ENCODE measurements at places on chromosomes 5 and 9. TPM values are rescaled to one million over a fixed set of nuclear protein-coding genes. Genes with fewer than 3 reads are reported as not detected.

SOX30 gene
- total RNA-seq = not detected

GARNL3 gene
- 0.63 TPM for total RNA-seq

SHC3 gene
- 20.9 TPM for total RNA-seq

ISOC1 gene
- 9.9 TPM for total RNA-seq

ENC1 gene
- total RNA-seq = 14.5 TPM

STPG3 gene
- not detected for total RNA-seq

SPATA31D4 gene
- total RNA-seq = not detected

PIP5K1B gene
- not detected for total RNA-seq

SLC36A3 gene
- total RNA-seq = not detected

WDR31 gene
- 2.8 TPM for total RNA-seq

SH2D3C gene
- not detected for total RNA-seq

RNF224 gene
- total RNA-seq = 0.09 TPM

DOCK8 gene
- total RNA-seq = 0.32 TPM

ADGRD2 gene
- not detected for total RNA-seq

GADD45G gene
- total RNA-seq = 3.3 TPM

UGT3A1 gene
- total RNA-seq = not detected

NXNL2 gene
- 0.77 TPM for total RNA-seq

MAMDC2 gene
- total RNA-seq = 0.52 TPM

DAB2 gene
- total RNA-seq = 79.3 TPM

ERCC6L2 gene
- total RNA-seq = 78.5 TPM

HAVCR1 gene
- not detected for total RNA-seq

HAVCR2 gene
- total RNA-seq = 3.3 TPM

DNM1 gene
- total RNA-seq = 63.7 TPM

TLX3 gene
- total RNA-seq = not detected

IGFBPL1 gene
- total RNA-seq = not detected

ANKRD18A gene
- total RNA-seq = not detected

UAP1L1 gene
- total RNA-seq = 16.2 TPM

FLT4 gene
- 0.09 TPM for total RNA-seq

KIF20A gene
- total RNA-seq = 4.0 TPM

CCDC69 gene
- total RNA-seq = 3.3 TPM

PCDHB16 gene
- total RNA-seq = 2.1 TPM

NIPBL gene
- 21.7 TPM for total RNA-seq

ISL1 gene
- total RNA-seq = not detected

SLC6A18 gene
- not detected for total RNA-seq

ARL14EPL gene
- 0.69 TPM for total RNA-seq

ELOVL7 gene
- 0.09 TPM for total RNA-seq

CPEB4 gene
- total RNA-seq = 13.4 TPM

DDX41 gene
- 158 TPM for total RNA-seq

SPARC gene
- total RNA-seq = 832 TPM

CDH12 gene
- not detected for total RNA-seq

NUTM2F gene
- not detected for total RNA-seq

KLF4 gene
- total RNA-seq = 24.7 TPM

CCDC187 gene
- under 0.01 TPM for total RNA-seq

UNC13B gene
- 25.5 TPM for total RNA-seq

WDR70 gene
- total RNA-seq = 32.0 TPM

ACOT12 gene
- total RNA-seq = 0.17 TPM

SMIM33 gene
- not detected for total RNA-seq

IFNB1 gene
- not detected for total RNA-seq

All from bronchial smooth muscle cell (primary cell).